Stimulated activated CD8-positive, alpha-beta memory T cell treated with anti-CD3 and anti-CD28 coated beads, Interleukin-15, amount 100 ng/mL, for 24 hours (primary cell): ENCODE measurements at places on chromosomes 7 and 10.

DNA sequence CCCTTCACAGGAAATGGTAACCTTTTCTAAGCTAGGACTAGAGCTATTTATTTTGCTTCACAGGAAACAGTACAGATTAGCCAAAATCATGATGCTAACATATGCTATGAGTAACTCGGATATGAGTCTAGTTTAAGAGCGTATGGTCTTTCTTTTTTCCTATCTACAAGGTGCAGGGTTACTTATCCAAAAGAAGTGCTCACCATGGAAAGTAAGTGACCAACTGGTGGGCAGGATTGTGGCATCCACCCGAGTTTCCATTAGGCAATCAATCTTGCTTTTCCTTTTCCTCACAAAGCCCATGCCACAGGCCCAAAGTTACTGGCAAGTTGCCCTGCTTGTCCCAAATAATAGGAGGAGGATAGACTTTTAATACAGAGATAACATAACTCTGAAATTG, 765.1 kb upstream of the POM121L12 start:
- DNase-seq = no peak

- no peak for DNase-seq
Measured at GRCh38 chr10:45441239-45442190, 67.5 kb downstream of the ALOX5 start.

GRCh38 chr10:117005026-117005526, at the start of gene SHTN1:
Gene SHTN1 (minus strand): TSS chr10:117005187. CDS start chr10:117005079, 108 bp downstream.
- no peak for DNase-seq

- DNase-seq = no peak
Measured at GRCh38 chr7:88293866-88294265, 12.8 kb downstream of the STEAP4 start.

GRCh38 chr7:150954201-150954985, 23.7 kb downstream of the KCNH2 start:
- DNase-seq = no peak

- DNase-seq = no peak
Measured at GRCh38 chr10:76560338-76560737, 1077.3 kb downstream of the KCNMA1 start.

GRCh38 chr7:119037941-119038340, 813.4 kb downstream of the ANKRD7 start:
- no peak for DNase-seq

- DNase-seq = no peak
Measured at GRCh38 chr7:81280531-81280930, 361.7 kb upstream of the SEMA3C start.
